ENCODE measurements at places on chromosomes 12 and 14. TPM values are rescaled to one million over a fixed set of nuclear protein-coding genes. Genes with fewer than 3 reads are reported as not detected.

GRCh38 chr14:74610866-74611649, 979 bp downstream of the LTBP2 start:
- no peak for DNase-seq

- no peak for DNase-seq
Measured at GRCh38 chr12:77745624-77746023, 85.1 kb upstream of the NAV3 start.

GRCh38 chr12:69239922-69240630, 707 bp downstream of the CPSF6 start:
- no peak for DNase-seq

- DNase-seq: no peak
Measured at GRCh38 chr12:73950507-73950906, 587.1 kb upstream of the ATXN7L3B start.

DNA sequence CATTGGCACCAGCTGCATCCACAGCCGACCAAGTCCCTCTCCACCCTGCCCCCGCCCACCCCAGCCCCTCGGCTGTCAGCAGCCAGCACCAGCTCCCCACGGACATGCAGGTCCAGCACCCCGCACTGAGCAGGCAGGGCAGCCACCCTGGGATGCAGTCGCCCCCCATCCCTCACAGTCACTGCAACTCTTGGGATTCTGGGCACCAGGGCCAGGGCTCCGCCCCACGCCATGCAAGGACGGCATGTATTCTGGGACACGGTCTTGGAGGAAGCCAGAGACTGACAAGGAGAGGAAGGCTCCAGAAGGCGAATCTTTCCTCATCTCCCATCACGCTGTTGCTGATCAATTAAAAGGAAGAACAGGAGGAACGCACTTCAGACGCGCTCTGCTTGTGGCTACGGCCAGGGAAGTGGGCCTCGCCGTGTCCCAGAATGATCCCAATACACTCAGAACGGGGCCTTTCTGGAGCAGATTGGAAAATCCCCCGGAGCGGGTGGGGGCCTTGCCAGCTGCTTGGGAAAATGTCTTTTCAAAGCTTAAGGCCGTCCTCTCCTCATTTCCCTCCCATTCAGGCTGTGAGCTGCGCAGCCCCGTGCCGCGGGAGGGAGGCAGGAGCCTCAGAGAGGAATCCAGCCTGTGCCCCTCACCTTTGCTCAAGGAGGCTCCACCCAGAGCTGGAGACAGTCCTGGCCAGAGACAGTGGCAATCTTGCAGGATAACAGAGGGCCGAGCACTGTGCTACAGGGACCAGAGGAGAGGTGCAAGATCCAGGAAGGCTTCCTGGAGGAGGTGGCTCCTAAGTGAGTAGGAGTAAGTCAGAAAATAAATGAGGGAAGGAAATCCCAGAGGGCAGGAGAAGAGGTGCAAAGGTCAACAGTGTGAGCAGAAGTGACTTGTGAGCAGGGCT, 54.1 kb upstream of the DIO3 start:
- DNase-seq: no peak

GRCh38 chr14:74509587-74510222, 16.1 kb downstream of the ISCA2 start:
- no peak for DNase-seq

DNA sequence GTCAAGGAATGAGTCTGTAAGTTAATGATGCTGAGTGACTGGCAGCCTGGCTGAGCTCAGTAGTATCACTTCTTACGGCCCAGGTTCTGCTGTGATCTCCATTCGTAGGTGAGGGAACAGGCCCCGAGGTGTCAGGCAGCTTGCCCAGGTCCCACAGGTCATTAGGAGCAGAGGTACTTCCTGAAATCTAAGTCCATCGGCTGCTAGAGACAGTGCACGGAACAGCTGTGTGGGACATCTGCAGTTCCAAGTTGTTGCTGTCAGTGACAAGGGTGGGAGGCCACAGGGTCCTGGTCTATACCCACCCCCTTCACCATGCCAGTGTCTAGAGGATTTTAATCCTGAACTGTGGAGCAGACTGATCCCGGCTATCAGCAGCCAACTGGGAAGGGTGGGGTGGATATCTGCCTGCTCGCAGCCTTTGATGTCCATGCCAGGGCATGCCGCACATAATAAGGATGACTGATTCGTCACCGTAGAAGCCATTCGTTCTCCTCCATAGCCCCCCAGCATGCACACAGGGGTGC, 82.3 kb upstream of the RIN3 start:
- DNase-seq: no peak

DNA sequence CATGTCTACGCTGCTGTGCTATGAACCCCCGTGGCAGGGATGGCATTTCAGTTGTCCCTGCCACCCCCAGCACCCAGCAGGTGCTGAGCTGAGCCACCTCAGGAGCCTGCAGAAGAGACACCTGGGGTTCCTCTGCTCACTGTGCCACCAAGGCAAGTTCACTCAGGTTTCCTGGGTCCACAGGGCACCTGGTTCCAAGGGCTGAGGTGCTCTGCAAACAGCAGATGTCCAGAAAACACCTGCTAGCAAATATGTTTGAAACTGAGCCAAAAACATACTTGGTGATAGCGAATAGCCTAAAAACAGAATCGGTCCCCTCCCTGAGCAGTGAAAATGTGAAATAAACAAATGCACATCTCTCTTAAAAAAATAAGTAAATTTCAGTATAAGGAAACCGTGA, 35.6 kb upstream of the GPR68 start:
- DNase-seq: no peak

- DNase-seq: no peak
Measured at GRCh38 chr12:1603269-1603993, 9.1 kb upstream of the FBXL14 start.

Gene CNOT2
- 296 TPM for total RNA-seq

DNA sequence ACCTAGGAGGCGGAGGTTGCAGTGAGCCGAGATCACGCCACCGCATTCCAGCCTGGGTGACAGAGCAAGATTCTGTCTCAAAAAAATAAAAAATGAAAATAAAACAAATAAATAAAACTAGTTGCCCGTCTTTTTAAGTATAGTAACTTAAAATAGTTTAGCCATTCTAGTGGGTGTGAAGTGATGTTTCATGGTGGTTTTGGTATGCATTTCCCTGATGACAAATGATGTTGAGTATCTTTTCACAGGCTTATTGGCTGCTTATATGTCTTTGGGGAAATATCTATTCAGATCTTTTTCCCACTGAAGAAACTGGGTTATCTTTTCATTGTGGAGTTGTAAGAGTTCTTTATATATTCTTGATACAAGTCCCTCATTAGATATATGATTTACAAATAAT, 102.4 kb upstream of the METAP2 start:
- no peak for DNase-seq

DNA sequence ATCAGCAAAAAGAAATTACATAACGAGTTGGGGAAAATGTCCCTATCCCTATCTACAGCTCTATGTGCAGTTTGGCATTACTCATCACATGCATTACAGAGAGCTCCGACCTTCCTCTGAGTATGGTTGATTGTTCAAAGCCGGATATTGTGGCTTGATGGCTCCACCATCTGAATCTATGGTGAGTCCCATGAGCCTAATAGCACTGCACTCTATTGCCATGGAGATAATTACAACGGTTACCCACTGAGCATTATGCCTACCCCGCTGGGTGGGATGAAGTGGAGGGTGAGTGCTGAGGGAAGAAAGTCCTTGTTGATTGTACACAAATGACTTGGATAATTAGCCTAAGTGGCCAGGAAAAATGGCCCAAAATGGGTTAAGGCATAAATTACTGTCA, 800.5 kb downstream of the NRXN3 start:
- DNase-seq: no peak

GRCh38 chr12:132524405-132524804, 34.5 kb downstream of the FBRSL1 start:
- peak; percentile 49 for DNase-seq

Gene SMIM41
- total RNA-seq: 3.4 TPM

GRCh38 chr12:19223018-19223417, 93.5 kb downstream of the PLEKHA5 start:
- DNase-seq: no peak

GRCh38 chr14:50230701-50231474, 490 bp downstream of the SOS2 start:
- DNase-seq: no peak

DNA sequence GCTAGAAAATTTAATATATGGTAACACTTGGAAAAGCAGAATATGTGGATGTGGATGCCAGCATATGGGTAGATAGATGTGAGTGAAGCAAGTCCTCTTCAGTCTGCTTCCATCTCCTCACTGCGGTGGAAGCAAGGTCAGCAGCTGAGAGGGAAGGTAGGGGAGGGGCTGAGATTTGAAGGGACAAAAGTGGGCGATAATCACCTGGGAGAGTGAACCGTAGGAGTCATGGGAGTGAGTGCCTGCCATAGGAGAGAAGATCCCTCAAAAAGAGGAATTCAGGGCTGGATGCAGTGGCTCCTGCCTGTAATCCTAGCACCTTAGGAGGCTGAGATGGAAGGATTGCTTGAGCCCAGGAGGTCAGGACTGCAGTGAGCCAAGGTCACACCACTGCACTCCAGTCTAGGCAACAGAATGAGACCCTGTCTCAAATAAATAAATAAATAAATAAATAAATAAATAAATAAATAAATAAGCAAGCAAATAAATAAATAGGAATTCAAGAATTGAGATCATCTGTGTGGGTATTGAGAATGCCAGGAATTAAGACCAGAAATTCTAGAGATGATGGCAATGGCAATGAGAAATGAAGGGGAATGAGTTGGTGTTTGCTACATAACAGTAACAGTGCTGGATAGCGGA, 123.4 kb downstream of the BICD1 start:
- DNase-seq: no peak

DNA sequence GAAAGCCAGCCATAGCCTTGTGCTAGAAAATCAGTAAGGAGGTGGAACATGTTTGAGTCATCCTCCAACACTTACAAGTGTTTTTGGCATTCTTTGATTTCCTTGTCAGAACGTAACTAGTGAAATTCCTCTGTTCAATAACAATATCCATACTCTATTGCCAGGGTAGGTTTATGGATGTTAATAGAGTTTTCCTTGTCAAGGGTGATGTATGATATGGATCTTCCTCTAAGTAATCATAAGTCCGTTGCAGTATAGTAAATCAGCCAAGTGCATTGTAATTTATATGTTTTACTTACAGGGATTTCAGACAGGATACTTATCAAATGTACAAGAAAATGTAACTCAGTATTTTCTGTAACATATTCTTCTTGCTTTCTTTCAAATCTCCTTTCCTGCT, 19.4 kb downstream of the NAV3 start:
- DNase-seq: no peak

DNA sequence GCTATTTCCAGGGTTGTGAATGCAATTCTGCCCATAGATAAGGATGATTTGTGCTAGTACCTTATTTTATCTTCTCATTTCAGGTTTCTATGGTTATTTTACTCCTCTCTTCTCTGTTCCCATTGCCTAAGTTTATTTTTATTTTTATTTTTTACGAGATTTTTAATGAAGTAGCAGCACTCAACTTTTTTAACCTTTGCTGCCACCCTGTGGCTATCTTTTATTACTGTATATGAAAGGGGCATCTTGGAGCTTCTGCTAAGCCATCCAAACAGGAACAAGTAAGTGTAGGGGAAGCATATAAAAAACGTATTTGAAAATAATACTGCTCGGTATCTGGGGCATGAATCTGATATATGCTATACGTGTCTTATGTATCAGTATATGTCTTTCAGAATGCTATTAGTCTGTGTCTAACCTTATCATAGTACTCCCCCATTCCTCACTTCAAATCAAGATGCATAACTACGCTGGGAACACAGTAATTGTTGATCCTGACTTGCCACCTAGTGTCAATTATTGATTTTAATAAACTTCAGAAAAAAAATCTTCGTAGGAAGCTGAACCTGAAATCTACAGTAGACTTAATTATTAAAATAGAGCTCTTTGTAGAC, 60.3 kb downstream of the KLRG1 start:
- peak; percentile 6 for DNase-seq

Gene RNU4-1
- total RNA-seq: under 0.01 TPM

DNA sequence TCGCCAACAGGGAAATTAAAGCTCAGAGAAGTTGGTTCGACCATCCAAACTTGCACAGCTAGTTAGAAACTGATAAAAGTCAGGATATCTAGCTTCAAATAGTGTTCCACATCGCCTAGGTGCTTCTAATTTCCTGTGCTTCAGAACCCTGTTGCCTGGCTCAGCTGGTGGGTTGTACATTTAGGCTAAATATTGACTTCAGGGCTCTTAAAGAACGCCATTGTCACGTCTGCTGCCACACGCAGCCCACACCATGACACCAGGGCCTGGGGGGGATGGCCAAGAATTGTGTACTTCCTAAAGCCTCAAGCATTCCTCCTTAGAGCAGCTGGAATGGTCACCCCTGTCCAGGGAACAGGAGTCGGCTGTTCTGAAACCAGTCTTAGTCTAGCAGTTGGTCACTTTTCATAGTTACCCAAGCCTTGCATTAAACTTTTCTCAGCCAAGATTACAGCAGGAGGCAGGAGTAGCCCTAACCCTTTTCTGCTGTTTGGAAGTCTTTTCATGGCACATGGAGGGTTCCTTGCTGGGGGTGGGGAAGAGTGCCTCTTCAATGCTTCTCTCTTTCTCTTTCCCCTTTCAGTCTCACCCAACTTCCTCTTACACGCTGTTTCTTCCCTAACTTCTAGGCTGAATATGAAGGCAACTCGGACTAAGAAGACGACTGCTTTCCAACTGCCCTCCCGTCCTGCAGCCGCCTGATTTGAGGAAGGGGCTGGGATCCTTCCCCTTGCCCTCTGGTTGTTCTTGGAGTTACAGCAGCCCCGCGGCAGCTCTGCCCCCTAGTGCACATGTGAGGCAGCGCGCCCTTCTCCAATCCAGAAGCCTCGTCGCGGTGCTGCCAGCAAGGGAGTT, 17.1 kb downstream of the FOS start:
- peak; percentile 62 for DNase-seq

DNA sequence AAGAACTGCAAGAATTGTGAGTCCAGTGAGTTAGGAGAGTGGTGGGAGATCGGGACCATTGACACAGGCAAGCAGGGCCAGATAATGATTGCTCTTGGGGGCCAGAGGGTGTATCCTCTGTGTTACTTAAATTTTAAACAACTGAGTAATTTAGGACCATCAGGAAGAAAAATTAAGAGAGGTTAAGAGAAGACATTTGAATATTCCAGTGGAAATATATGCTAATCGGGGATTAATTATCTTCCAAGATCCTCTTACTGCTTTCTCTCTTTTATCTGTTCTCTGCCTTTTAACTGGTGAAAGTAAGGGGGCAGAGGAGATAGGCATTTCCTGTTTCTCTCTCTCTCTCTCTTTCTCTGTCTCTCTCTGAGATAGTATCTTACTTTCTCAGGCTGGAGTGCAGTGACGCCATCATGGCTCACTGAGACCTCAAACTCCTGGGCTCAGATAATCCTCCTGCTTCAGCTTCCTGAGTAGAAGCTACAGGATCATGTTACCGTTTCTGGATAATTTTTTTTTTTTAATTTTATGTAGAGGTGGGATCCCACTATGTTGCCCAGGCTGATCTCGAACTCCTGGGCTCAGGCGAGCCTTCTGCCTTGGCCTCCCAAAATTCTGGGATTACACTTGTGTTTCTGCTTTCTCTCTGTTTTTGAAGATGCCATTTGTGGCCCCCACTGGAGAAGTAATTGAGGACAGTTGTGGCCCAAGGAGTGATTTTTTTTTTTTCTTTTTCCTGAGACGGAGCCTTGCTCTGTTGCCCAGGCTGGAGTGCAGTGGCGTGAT, 85.1 kb downstream of the DIP2B start:
- no peak for DNase-seq

- DNase-seq: no peak
Measured at GRCh38 chr14:93040443-93040842, 75.3 kb downstream of the ITPK1 start.

- DNase-seq: no peak
Measured at GRCh38 chr12:12017135-12017581, 53.6 kb upstream of the BCL2L14 start.

Data from urinary bladder (tissue), 4 donors.